ENCODE measurements at places on chromosomes 6 and 20.

DNA sequence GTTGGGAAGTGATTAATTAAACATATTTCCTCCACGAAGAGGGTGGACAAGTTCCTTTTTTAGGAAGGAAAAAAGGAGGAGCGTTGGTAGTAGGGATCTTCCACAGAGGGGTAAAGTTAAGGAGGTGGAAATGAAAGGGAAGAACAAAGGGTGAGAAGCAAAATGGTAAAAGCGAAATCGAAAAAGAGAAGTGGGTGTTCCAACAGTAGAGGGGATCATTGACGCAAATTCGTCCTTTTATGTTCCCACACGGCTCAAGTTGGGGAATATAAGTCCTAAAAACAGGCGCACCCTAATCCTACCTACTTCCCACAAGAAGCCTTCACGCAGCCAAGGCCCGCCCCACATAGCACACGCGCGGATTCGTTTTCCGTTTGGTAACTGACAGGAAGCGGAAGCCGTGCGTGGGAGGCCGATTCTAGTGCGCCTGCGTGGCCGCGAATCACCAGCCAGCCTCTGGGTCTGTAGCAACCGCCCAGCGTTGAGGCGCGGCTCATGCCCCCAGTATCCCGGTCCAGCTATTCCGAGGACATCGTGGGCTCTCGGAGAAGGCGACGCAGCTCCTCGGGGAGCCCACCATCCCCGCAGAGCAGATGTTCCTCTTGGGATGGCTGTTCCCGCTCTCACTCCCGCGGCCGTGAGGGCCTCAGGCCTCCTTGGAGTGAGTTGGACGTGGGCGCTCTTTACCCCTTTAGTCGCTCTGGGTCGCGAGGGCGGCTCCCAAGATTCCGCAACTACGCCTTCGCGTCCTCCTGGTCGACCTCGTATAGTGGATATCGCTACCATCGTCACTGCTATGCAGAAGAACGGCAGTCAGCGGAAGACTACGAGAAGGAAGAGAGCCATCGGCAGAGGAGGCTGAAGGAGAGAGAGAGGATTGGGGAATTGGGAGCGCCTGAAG, at the start of gene NKAPL:
Gene NKAPL, plus strand, starts transcription at position 421 of the 901 bp plus-strand sequence. Its CDS starts 75 bp downstream, at position 496.
- no peak for DNase-seq

DNA sequence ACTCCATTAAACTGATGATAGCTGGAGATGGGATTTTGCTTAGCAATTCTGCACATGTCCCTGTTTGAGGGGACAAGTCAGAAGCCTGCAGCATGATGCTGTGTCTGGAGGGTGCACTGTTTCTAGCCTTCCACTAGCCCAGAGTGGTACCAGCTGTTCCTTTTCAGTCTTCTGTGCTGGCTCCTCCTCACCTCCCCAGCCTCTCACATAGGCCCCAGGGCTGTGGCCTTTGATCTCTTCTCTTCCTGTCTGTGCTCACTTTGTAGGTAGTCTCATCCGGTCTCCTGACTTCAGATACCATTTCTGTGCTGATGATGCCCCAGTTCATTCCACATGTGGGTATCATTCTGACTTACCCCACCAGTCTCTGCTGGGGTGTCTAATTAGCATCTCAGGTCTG, 126.3 kb downstream of the HIVEP1 start:
- DNase-seq = no peak

DNA sequence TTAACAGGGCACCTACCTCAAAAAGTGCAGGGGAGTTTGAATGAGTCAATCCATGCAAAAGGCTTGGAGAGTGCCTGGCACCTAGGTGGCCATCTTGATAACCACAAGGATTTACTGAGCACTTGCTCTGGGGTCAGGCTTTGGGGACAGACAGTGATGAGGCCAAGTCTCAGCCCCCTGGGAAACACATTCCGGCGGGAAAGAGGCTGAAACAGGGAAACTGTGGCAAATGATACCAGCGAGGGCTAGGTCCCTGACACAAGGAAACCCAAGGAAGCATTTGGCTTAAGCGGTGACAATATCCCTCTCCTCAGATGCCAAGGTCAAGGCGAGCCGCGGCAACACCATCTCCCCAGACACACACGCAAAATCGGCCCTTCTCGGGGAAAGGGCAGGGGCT, 527 bp upstream of the DOK5 start:
- DNase-seq = no peak

GRCh38 chr6:6217855-6218758, 102.4 kb downstream of the F13A1 start:
- DNase-seq = no peak

DNA sequence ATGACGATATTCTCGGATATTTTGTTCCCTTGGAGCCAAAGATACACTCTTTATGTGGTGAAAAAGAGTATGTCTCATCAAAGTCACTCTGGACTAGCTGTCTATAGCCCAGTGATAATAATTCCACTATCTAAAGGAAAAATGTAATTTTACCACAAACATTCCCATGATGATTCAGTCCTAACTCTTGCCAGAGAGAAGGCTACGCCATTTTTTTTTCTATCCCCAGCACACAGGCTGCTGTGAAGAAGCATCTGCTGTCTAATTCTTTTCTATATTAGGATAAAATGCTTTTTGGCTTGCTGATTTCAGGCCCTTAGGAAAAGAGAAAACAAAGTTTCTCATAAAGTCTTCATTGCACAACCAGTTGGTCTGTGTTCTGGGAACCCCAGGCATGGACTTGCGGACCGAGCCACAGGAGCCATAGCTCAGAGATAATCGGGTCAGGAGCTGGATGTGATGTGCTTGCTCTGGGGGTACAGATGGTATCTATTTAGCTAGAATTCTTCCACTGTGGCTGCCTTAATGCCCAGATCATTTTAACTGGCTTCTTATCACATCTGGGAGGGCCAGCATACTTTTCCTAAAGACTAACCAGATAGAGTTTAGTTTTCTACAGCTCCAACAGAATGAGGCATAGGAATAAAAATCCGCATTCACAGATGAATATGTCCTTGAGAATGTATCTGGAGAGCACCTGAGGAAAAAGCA, 683.7 kb upstream of the ID4 start:
- DNase-seq = no peak

- no peak for DNase-seq
These were observed 357.3 kb downstream of the THBS2 start for GRCh38 chr6:168896321-168896720.

- no peak for DNase-seq
These were observed 21.3 kb downstream of the ZNF831 start for GRCh38 chr20:59184880-59185447.

- no peak for DNase-seq
These were observed 198.3 kb downstream of the BCAS1 start for GRCh38 chr20:53872081-53872541.

- DNase-seq = no peak
These were observed 13.9 kb downstream of the PMEPA1 start for GRCh38 chr20:57695940-57696339.

GRCh38 chr6:167349631-167350274, 24.9 kb downstream of the TTLL2 start:
- DNase-seq = no peak

DNA sequence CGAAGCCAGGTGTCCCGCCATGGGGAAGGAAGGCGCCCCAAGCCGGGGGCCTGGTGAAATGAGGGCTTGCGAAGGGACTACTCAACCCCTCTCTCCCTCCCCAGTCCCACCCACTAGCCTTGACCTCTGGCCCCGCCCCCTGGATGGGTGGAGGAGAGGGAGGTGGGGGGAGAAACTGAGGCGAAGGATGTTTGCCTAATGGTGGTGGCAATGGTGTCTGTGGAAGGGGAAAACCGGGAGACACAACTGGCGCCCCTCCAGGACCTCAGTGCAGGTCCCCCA, at the start of gene POU5F1:
Gene POU5F1, minus strand, starts transcription at position 83 of the 282 bp plus-strand sequence. Its CDS starts 62 bp downstream, at position 21.
- DNase-seq = no peak

GRCh38 chr20:46202766-46203509, 84.8 kb downstream of the CD40 start:
- no peak for DNase-seq

Data from stimulated activated CD8-positive, alpha-beta memory T cell treated with anti-CD3 and anti-CD28 coated beads, Interleukin-4, amount 100 ng/mL, for 1 hour (primary cell).